Mesenteric fat pad (tissue), 1 donor: ENCODE measurements at places on chromosomes 16 and 17. TPM values are rescaled to one million over a fixed set of nuclear protein-coding genes. Genes with fewer than 3 reads are reported as not detected.

The KCNJ18 gene
- not detected for total RNA-seq

The TPSG1 gene
- total RNA-seq = not detected

The HOXB13 gene
- not detected for total RNA-seq

The BICDL2 gene
- not detected for total RNA-seq
